ENCODE measurements at places on chromosomes 3 and 15. TPM values are rescaled to one million over a fixed set of nuclear protein-coding genes. Genes with fewer than 3 reads are reported as not detected.

Gene ATXN7
- total RNA-seq = 45.4 TPM

DNA sequence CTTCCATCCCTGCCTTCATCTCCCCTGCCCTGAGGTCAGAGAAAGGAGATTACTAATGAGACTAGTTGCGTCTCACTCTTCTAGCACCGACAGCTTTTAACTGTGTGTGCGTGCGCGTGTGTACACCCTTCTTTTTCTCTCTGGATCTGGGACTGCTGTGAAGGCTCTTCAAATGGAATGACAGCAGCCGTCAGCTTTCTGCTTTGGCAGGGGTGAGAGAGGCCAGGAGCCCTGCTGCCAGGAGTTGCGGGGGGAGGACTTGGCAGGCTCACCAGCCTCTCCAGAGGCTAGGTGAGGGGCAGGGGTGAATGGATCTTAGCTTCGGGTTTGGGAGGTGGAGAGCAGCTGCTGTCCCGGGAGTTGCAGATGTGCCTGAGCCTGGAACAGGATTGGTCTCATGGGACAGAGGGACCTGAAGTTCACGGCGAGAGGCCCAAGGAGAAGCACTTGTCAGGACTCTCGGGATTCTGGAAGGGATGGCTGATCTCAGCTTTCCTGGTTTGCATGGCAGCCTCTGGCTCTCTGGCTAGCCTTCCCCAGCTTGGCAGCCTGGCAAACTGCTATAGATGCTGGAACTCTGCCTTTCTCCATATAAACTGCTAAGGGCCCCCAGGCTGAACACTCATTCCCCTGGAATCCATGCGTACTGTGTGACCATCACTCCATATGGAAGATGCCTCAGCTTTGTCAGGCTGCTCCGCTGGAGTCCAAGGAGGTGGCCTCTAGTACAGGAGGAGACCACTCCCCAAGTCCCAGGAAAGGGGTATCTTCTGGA is 16.6 kb downstream of the TEX264 start:
- no peak for DNase-seq
- H3K36me3 ChIP-seq = no peaks in the 10 kb centered on the region
- no peaks in the 10 kb centered on the region for H3K27me3 ChIP-seq

DNA sequence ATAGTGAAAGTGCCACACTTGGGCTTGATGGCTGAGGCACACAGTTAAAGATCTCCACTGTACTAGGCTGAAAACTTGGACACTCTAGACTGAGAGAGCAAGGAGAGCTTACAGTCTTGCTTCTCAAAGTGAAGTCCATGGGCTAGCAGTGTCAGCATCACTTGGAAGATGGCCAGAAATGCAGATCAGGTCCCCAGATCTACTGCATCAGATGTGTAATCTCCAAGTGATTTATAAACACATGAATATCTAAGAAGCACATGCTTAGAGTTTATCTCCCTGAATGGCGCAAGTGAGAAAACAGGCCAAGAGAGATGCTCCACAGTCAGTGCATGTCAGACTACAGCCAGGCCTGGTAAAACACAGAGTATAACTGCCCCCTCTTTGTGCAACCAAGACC is 308.6 kb downstream of the CLSTN2 start:
- no peak for DNase-seq
- no peak overlapping the region for H3K4me3 ChIP-seq
- H3K36me3 ChIP-seq = no peaks in the 10 kb centered on the region
- H3K4me1 ChIP-seq = no peaks in the 10 kb centered on the region

GRCh38 chr3:141625506-141625905 is 112.6 kb upstream of the RNF7 start:
- no peaks in the 10 kb centered on the region for H3K4me1 ChIP-seq
- H3K36me3 ChIP-seq = no peaks in the 10 kb centered on the region
- H3K27ac ChIP-seq = no peak overlapping the region

DNA sequence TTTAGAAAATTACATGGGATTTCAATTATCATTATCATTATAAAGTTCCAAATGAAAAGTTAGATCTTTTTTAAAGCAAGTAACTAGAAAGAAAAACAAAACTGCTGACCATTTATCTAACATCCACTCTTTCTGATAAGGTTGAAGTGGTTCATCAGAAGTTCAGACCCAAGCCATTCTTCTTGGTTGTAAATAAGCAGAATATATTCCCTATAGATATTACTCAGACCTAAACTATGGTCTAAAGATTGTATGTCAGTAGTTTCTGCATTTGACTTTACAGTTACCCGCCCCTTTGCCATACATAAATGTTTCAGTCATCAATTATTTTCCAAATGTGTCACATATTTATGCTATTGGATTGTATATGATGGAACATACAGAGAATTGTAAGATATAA is 136.7 kb downstream of the PLOD2 start:
- H3K36me3 ChIP-seq = no peaks in the 10 kb centered on the region
- H3K4me1 ChIP-seq = no peaks in the 10 kb centered on the region
- H3K27me3 ChIP-seq = no peaks in the 10 kb centered on the region

- no peak for DNase-seq
- H3K4me1 ChIP-seq = peaks cover 8% of the 10 kb centered on the region
- H3K4me3 ChIP-seq = no peak overlapping the region
- H3K27me3 ChIP-seq = no peaks in the 10 kb centered on the region
These were observed 153.7 kb upstream of the TLE3 start for GRCh38 chr15:70251246-70251990.

Gene NOX5
- total RNA-seq = not detected

DNA sequence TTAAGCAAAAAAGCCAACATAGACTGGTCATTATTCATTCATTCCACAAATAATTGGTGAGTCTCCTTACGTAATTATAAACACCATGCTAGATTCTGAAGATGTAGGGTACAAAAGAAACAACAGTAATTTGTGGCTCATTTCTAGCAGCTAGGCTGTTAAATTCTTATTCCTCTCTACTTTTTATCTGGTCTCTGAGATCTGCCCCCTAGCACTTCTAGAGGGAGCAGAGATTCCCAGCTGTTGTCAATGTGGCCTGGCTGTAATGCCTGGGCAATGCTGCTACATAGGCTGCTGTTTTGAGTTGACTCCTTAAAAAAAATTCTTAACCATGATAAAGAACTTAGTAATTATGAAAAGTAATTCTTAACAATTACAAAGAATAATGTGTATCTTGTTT is 434.9 kb upstream of the THRB start:
- no peak overlapping the region for H3K4me3 ChIP-seq
- no peaks in the 10 kb centered on the region for H3K27me3 ChIP-seq
- H3K36me3 ChIP-seq = no peaks in the 10 kb centered on the region
- H3K27ac ChIP-seq = no peak overlapping the region
- H3K4me1 ChIP-seq = no peaks in the 10 kb centered on the region
- DNase-seq = no peak

DNA sequence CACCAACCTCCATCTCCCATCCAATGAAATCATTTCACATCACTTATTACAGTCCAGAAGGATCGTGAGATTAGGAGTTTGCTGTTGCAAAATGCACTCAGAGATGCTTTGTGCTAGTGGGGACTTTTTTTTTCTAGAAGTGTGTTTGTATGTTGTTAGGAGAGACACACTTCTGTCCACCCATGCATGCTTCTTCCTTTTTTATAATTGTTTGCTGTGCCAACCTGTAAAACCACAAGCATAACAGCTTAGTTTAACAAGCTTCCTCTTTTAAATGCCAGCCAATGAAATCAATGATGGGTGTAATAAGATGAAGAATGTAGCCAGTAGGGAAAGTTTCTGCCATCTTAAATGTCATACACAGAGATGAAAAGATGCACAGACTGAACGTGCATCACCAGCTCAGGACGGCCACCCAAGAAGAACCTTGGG is 305.6 kb upstream of the STT3B start:
- H3K27me3 ChIP-seq = no peaks in the 10 kb centered on the region
- no peaks in the 10 kb centered on the region for H3K4me1 ChIP-seq
- no peak overlapping the region for H3K4me3 ChIP-seq
- no peaks in the 10 kb centered on the region for H3K36me3 ChIP-seq
- no peak for DNase-seq
- no peak overlapping the region for H3K27ac ChIP-seq

Data from transverse colon (tissue), 4 donors.